T-cell (primary cell): ENCODE measurements at places on chromosomes 3 and 15. TPM values are rescaled to one million over a fixed set of nuclear protein-coding genes. Genes with fewer than 3 reads are reported as not detected.

GRCh38 chr3:31408720-31409119 is 124.0 kb upstream of the STT3B start:
- no peak overlapping the region for H3K27ac ChIP-seq
- no peaks in the 10 kb centered on the region for H3K4me1 ChIP-seq
- H3K27me3 ChIP-seq = no peaks in the 10 kb centered on the region

DNA sequence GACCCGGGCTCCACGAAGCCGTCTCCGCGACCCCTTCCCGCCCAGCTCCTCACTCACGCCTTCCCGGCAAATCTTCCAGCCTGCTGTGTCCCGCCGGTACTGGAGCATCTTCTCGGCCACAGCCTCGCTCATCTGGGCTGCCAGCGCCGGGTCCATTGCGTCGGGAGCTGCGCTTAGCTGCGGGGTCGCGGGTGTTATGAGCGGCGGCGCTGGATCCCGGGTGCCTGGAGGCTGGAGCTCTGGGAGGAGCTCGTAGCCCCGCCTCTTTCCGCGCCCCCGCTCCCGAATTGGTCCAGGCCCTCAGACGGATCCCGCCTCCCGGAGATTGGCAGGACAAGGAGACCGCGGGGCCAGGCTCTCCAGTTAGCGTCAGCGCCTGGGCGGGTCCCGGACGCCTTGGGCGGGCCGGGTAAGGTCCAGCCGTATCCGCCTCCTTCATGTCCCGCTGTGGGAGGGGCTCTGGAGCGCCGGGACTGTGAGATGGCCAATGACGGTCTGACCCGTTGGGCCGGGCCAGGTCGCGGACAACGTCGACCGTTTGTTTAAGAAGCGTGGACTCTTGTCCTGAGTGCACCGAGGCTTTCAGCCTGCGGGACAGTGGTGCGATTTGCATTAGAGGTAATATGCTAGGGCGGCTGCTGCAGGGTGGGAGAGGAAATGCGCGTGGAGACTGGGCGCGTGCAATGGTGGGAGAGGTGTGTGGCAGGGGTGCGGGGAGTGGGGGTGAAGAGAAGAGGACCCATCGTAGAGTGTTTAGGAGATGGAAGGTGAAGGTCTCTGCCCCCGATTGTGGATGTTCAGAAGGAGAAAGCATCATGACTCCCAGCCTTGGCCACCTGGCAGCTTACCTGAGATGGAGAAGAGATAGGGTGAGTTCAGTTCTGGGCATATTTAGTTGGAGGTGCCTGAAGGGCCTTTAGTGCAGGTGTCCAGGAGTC is at the start of gene STARD5:
TSS of gene STARD5 (minus strand) at position 198 of the 938 bp plus-strand sequence. CDS start at position 156, 42 bp downstream.
- H3K27me3 ChIP-seq = no peaks in the 10 kb centered on the region
- H3K27ac ChIP-seq = peak within 1 kb of the TSS; percentile 25
- peaks cover 5% of the 10 kb centered on the region for H3K4me1 ChIP-seq

- H3K4me3 ChIP-seq = no peak overlapping the region
- no peaks in the 10 kb centered on the region for H3K4me1 ChIP-seq
- no peaks in the 10 kb centered on the region for H3K36me3 ChIP-seq
Measured at GRCh38 chr15:92797168-92798052, 102.7 kb upstream of the CHD2 start.

DNA sequence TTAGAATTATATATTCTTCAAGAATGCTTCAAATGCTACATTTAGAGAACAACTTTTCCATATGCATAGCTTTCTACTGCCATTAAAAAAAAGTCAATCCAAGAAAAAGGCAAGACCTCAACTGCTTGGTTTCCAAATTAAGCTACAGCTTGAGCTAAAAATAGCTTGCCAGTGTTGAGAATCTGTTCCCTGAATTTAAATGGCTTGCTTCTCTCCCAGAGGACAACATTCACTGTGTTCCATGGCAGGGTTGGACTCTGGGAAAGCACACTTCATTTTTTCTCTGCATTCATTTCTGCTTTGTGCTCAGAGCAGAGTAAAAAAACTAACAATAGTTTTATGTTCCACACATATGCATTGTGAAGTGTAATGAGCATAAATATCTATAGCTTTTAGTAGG is 50.3 kb upstream of the ACTL6A start:
- no peaks in the 10 kb centered on the region for H3K4me1 ChIP-seq
- no peak for DNase-seq
- H3K4me3 ChIP-seq = no peak overlapping the region
- H3K36me3 ChIP-seq = no peaks in the 10 kb centered on the region
- H3K27me3 ChIP-seq = peaks cover 6% of the 10 kb centered on the region
- H3K27ac ChIP-seq = no peak overlapping the region

GRCh38 chr3:105811518-105812193 is 57.2 kb downstream of the CBLB start:
- H3K27me3 ChIP-seq = no peaks in the 10 kb centered on the region
- H3K4me1 ChIP-seq = peaks cover 4% of the 10 kb centered on the region
- H3K36me3 ChIP-seq = no peaks in the 10 kb centered on the region
- H3K4me3 ChIP-seq = no peak overlapping the region
- no peak overlapping the region for H3K27ac ChIP-seq
- DNase-seq = no peak

BNC1 gene
- total RNA-seq = not detected

DNA sequence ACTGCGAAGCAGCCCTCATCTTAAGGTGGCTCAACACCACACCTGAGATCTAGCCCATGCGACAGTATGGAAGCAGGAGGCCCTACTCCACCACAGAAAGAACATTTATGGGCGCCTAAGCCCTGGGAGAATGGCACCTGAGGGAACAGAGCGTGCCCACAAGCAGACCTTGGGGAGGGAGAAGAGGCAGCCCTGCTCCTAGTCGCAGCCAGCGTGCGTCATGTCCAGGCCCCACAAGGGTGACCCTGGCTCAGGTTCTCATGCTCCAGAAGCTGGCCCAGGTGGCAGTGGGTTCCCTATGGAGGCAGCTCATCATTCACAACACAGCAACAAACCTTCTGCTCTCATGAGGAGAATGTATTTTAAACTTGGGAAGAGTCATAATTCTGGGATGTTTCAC is 19.3 kb upstream of the ANPEP start:
- no peaks in the 10 kb centered on the region for H3K4me1 ChIP-seq
- no peak overlapping the region for H3K4me3 ChIP-seq
- no peak for DNase-seq
- peaks cover 49% of the 10 kb centered on the region for H3K36me3 ChIP-seq
- no peak overlapping the region for H3K27ac ChIP-seq

- no peak for DNase-seq
- no peaks in the 10 kb centered on the region for H3K36me3 ChIP-seq
- H3K27ac ChIP-seq = peak overlapping the region; percentile 32
- H3K4me3 ChIP-seq = no peak overlapping the region
Measured at GRCh38 chr15:52008359-52008697, 10.7 kb upstream of the MAPK6 start.

KLHL6 gene
- 54.1 TPM for total RNA-seq

DNA sequence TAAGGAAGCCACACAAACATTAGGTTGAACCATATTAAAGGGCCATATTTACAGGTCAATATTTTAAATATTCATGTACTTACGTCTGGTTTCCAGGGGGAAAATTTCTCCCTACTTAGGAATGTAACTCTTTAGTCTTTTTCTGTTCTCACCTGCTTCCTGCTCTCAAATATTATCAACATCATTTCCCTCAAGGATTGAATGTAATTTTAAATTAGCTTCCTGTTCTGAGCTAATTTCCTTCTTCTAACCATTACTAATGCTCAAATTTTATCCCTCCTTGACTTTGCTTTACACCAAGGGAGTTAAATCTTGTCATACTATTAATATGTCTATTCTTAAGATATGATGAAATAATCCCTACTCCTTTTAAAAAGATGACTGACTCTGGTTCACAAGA is 103.4 kb upstream of the UBP1 start:
- no peak for DNase-seq
- no peak overlapping the region for H3K27ac ChIP-seq
- H3K27me3 ChIP-seq = no peaks in the 10 kb centered on the region
- H3K36me3 ChIP-seq = no peaks in the 10 kb centered on the region
- H3K4me3 ChIP-seq = no peak overlapping the region

- H3K27me3 ChIP-seq = peaks cover 20% of the 10 kb centered on the region
- H3K4me3 ChIP-seq = no peak overlapping the region
- H3K36me3 ChIP-seq = no peaks in the 10 kb centered on the region
- H3K27ac ChIP-seq = no peak overlapping the region
- DNase-seq = no peak
Measured at GRCh38 chr3:44318891-44319311, 19.7 kb upstream of the TCAIM start.

SCN11A gene
- total RNA-seq = 0.08 TPM

SHF gene
- 6.5 TPM for total RNA-seq

GRCh38 chr3:97269202-97269601 is 454.8 kb downstream of the EPHA6 start:
- no peak for DNase-seq
- no peaks in the 10 kb centered on the region for H3K4me1 ChIP-seq
- no peak overlapping the region for H3K27ac ChIP-seq
- no peaks in the 10 kb centered on the region for H3K36me3 ChIP-seq
- H3K27me3 ChIP-seq = no peaks in the 10 kb centered on the region

DNA sequence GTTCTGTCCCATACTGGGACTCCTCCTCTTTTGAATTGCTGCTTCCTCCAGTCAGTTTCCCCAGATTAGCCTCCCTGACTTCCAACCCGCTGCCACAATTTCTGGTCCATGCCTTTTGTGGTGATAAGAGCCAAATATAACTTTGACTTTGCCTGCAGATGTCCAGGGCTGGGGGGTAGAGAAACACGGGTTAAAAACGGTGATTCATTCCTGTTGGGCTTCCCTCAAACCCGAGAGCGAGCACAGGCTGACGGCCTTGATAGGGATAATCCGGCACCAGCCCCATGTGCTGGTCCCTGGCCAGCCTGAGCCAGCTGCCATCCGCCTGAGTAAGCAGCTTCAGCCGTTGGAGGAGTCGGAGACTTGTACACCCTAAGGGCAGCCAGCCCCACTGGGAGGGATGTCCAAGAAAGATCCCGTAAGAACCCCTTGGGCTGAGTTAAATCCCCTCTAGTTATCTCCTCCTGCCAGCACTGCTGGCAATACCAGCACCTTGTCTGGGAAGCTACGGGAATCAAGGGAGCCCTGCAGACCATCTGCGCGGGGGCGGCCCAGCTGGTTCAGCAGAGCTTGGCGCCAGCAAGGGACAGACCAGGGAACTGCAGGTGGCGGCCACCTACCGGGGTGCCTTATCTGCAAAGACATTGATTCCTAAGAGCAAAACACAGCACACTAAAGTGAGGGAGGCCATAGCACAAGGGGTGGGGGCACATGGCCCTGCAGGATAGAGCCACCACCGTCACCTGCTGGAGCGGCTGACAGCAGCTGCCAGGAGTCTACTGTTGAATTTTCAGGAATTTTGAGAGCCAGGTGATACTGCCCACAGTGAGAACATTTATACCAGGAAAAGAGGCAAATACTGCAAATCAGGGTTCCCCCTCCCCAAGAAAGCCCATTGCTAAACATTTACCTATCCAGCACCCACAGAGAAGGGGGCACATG is 18.1 kb downstream of the CSPG4 start:
- H3K27me3 ChIP-seq = no peaks in the 10 kb centered on the region
- no peaks in the 10 kb centered on the region for H3K4me1 ChIP-seq
- H3K27ac ChIP-seq = no peak overlapping the region
- no peak for DNase-seq
- H3K36me3 ChIP-seq = no peaks in the 10 kb centered on the region

DNA sequence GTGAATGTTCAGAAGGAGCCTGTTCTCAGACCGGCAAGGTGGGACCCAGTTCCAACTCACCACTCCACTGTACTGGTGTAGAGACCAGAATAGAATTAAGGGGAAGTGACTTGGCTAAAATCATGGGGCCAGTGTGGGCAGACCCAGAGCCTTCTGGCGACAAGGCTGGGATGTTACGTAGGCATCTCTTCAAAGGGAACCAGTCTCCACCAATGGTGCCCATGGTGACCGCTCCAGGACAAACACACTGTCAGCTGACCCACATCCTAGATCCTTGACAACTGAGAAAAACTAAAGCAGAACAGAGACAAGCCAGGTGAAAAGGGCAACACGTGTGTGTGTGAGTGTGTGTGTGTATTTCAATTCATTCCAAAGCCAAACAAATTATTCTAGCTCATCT is 321.7 kb upstream of the FRG2C start:
- H3K4me1 ChIP-seq = no peaks in the 10 kb centered on the region
- no peak overlapping the region for H3K4me3 ChIP-seq
- H3K27me3 ChIP-seq = no peaks in the 10 kb centered on the region
- no peaks in the 10 kb centered on the region for H3K36me3 ChIP-seq

GRCh38 chr3:160825311-160825800 is 69.3 kb downstream of the PPM1L start:
- H3K4me1 ChIP-seq = no peaks in the 10 kb centered on the region
- H3K27me3 ChIP-seq = no peaks in the 10 kb centered on the region
- H3K4me3 ChIP-seq = no peak overlapping the region
- DNase-seq = no peak
- no peak overlapping the region for H3K27ac ChIP-seq

DNA sequence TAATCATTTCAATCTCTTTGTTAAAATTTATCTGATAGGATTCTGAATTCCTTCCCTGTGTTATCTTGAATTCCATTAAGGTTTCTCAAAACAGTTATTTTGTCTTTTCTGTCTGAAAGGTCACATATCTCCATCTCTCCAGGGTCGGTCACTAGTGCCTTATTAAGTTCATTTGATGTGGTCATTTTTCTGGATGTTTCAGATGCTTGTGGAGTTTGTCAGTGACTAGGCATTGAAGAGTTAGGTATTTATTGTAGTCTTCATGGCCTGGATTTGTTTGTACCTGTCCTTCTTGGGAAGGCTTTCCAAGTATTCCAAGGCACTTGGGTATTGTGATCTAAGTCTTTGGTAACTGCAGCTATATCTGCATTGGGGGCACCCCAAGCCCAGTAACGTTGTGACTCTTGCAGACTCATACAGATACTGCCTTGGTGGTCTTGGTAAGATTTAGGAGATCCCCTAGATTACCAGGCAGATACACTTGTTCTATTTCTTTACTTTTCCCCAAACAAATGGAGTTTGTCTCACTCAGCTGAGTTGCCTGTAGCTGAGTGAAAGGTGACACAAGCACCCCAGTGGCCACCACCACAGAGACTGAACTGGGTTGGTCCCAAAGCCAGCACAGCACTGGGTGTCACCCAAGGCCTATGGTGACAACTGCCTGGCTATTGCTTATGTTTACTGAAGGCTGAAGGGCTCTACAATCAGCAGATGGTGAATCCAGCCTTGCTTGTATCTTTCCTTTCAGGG is 18.9 kb upstream of the SLC27A2 start:
- H3K36me3 ChIP-seq = no peaks in the 10 kb centered on the region
- no peak overlapping the region for H3K4me3 ChIP-seq
- H3K27me3 ChIP-seq = no peaks in the 10 kb centered on the region
- DNase-seq = no peak
- H3K4me1 ChIP-seq = no peaks in the 10 kb centered on the region
